Activated CD4-positive, alpha-beta T cell treated with anti-CD3 and anti-CD28 coated beads for 4 hours (primary cell): ENCODE measurements at places on chromosomes 2 and 18.

- DNase-seq = no peak
These were observed 200.1 kb upstream of the NRXN1 start for GRCh38 chr2:51232027-51232426.

DNA sequence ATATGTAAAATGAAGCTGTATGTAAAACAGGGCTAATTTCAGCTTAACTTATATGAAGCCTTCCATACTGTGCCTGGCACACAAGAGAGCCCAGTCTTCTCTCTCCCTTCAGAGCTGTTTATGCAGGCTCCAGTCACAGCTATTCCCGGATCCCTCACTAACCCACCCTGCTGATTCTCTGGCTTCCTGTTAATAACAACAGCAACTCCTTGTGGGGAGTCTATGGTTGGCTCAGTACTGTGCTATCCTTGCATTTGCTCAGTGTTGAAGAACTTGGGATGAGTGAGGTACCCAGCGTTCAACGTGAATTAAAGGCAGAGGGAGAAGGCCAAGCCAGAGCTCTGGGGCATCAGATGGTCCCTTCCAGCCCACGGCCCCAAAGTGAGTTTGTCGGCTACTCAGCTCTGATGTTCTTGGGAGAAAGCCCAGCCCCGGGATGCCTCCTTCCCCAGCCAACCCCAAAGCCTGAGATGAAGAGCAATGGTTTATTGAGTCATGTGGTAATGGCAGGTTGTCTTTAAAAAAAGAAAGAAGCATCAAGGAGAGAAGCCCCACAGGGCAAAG is 43.2 kb downstream of the PSD4 start:
- no peak for DNase-seq

DNA sequence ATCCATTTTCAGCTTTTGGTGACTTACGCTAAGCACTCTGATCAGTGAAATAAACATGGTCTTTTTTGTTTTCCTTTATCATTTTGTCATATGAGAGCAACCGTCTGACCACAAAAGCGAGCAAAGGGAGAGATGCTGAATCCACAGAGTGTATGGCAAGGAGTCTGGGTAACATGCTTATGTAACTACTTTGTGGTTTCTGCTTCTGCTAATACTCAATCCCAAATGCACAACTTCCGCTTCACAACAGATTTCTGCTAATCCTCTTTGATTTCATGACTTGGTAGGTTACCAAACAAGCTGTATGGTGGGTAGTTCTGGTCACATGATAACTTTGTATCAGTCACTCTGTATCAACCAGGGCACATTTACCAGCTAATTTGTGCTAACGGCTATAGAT is 908.4 kb upstream of the CRIM1 start:
- DNase-seq = no peak

DNA sequence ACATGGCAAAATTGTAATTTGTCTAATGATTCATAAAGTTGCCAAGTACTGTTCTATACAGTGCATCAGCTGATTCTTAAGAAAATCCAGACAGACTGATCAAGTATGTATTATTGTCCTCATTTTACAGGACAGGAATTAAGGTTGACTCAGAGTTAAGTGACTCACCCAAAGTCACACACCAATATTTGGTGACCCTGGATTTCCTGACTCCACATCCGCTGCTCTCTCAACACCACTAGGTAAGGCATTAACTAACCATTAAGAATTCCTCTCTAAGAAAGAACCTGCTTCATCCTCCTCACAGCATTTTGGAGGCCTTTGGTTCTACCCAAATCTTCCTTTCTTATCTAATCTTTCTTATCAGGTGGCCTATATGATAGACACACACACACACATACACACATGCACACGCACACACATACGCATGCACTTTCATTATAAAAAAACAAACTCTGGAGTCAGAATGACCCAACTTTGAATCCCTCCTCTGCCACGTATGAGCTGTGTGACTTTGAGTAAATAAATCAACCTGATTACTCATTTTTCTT is 150.8 kb downstream of the ANKRD44 start:
- DNase-seq = peak; percentile 52

GRCh38 chr2:239109041-239109927 is 261.4 kb downstream of the TWIST2 start:
- no peak for DNase-seq

DNA sequence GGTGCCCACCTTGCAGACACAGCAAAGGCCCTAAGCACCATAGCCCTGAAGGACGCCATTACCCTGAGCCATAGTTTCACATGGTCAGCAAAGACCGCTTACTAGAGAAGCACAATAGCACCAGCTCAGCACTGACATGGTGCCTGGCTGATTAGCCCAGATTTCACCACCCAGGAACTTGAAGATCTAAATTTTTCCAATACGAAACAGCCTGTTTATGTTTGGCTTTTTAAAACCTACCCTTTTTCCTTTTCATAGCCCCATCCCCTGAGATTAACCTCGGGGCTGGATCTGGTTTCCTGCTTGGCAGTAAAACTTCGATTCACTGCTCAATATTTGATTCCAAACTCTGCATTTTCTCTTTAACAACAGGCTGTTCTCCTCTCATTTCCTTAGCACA is 158.5 kb upstream of the PID1 start:
- no peak for DNase-seq

GRCh38 chr2:84716564-84716963 is 164.3 kb downstream of the TRABD2A start:
- DNase-seq = no peak

DNA sequence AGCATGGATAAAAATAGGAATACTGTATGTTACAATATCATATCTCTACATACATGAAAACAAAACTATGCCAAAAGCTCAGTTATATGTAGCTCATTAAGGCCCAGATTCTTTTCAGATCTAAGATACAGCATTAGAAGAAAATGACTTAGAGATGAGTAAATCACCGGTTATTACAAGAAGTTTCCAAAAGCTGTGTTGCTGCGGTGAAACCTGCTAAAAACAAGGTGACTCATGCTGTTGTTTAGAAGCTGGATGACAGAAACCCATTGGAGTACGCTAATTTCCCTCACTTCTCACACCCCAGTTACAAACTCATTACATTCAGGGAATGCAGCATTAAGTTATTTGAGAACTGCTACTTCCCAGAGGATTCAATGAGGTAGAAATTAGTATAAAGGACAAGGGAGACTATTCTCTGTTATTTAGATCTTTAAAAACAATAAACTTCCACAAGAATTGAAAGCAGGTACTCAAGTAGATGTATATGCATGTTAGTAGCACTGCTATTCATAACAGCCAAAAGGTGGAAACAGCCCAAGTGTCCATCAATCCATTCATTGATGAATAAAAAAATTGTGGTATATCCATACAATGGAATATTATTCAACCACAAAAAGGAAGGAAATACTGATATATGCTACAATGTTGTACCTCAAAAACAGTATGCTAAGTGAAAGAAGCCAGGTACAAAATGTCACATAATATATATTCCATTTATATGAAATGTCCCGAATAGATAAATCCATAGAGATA is 32.6 kb downstream of the RBKS start:
- DNase-seq = no peak

DNA sequence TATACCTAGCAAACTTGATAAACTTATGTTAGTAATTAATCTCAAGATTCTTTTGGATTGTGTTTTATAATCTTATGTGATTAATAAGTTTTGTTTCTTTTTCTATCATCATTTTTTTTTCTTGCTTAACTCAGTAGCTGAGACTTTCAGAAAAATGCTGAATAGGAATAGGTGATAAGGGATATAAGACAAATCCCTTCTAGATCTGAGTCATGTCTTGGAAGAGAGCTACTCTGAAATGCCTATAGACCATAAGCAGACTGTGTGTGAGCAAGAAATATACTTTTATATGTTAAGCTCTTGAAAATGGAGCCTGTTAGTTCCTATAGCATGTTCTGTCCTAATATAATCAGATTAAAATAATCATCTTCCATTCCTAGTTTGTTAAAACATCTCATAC is 29.6 kb downstream of the CYBRD1 start:
- DNase-seq = no peak

- DNase-seq = no peak
These were observed 97.2 kb downstream of the VAPA start for GRCh38 chr18:10011061-10011460.

DNA sequence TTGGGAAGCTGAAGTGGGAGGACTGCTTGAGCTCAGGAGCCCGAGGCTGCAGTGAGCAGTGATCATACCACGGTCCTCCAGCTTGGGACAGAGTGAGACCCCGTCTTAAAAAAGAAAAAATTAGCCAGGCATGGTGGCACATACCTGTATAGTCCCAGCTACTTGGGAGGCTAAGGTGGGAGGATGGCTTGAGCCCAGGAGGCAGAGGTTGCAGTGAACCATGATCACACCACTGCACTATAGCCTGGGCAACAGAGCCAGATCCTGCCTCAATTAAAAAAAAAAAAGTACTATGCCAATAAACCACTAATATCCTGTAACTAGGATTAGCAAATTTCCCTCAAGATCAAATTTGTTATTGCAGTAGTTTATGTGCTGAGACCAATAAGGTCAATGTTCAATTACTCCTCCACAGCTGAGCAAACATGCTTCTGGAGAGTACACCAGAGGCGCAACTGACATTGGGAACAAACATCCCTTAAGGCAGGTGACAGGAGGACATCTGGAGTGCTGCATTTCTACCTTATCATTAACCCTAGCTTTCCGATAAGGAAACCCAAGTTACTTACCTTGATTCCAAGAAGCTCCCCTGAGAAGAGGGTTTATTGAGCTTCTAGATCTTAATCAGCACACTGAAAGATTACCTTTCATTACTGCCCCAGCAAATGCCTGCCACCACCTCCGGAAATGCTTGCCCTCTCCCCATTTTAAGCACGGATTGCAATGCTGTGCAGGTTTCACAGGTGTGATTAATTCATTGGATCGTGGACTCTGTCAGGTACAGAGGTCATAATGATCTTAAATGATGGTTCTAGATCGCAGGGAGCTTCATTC is 26.2 kb downstream of the MGAT4A start:
- DNase-seq = no peak

GRCh38 chr2:9139491-9140443 is 66.8 kb upstream of the ASAP2 start:
- peak; percentile 52 for DNase-seq
